ENCODE measurements at places on chromosomes 3 and 15.
A peak's percentile ranks its signal among the peaks of the same experiment; 100 is the strongest.

GRCh38 chr15:45093622-45094357 is 20.2 kb downstream of the DUOX2 start:
- DNase-seq, result no peak

DNA sequence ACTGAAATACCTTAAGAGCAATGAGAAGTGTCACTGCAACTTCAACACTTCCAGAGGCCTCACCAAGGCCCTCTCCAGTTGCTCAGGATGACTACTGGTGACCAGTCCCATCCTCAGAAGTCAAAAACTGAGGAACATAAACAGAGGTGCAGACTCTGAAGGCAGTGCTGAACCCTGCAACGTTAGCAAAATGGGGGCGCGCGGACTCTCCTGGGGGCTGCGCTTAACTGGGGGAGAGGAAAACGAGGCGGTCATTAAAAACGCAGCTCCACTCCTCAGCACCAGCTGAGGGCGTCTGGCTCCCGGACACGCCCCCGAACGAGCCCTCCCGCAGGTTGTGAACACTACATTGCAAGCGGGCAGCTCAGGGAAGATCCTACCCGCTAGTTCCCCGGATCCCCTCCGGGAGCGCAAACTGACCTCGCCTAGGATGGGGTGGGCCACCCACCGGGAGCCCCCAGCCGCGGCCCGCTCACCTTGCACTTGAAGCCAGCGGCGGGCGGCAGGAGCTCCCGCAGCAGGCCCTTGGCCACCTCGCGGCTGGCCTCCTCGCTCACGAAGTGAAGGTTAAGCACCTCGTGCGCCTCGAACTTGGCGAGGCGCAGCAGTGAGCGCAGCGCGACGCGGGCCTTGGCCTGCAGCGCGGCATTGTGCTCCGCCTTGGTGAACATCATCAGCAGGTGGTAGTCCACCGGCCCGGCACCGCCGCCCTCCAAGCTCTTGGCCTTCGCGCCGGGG is 711 bp downstream of the XXYLT1 start:
- no peak for DNase-seq

DNA sequence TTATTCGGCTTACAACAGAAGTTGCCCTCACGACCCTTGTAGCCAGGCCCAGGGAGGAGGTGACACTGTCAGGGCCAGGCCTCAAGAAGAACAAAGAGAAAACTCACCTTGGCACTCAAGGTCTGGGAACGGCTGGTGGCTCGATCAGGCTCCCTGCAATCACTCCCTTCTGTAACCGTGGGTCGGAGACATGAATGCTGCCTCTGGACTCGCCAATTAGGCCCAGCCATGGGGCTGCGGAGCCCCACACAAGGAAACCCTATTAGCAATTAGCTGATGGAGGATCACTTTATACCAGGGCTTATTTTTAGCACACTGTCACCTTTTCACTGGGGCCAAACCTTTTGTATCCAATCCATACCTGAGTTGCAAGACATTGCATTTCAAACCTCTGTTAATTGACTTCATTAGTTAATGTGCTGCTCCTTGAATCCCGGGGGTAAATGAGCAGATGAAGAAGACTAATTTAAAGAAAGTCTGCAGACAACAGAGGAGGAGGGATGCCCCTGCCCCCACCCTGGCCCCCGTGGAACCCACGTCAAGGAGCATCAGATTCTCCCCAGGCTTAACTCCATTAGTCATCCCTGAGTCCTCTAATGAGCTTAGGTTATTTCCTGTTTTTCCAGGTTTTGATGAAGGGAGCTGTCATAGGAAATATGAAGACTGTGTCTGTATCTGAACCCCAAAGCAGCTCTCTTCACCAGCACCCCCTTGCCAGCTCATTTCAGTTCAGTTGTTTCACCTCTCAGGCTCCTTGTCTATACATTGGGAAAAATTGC is 255.3 kb downstream of the RORA start:
- no peak for DNase-seq

DNA sequence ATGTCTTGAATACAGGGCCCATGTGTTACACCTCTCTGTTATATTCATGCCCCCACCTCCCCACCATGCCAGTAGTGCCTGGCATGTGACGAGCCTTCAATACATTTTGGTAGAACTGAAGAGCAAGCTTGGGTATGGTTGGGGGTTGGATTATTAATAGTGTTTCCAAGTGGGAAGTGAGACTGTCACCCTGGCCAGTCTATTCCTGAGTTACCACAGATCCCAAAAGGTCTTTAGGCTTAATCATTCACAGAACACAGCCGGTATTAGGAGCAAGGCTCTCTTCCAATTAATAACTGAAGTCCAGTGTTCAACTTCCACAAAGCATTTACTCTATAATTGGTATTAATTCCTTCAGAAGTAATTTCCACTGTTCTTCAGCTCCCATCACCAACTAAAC is 231.9 kb upstream of the LRTM1 start:
- DNase-seq, result no peak

- DNase-seq, result peak; percentile 86
Observed at GRCh38 chr3:50237754-50238548, 1.9 kb downstream of the GNAI2 start.

DNA sequence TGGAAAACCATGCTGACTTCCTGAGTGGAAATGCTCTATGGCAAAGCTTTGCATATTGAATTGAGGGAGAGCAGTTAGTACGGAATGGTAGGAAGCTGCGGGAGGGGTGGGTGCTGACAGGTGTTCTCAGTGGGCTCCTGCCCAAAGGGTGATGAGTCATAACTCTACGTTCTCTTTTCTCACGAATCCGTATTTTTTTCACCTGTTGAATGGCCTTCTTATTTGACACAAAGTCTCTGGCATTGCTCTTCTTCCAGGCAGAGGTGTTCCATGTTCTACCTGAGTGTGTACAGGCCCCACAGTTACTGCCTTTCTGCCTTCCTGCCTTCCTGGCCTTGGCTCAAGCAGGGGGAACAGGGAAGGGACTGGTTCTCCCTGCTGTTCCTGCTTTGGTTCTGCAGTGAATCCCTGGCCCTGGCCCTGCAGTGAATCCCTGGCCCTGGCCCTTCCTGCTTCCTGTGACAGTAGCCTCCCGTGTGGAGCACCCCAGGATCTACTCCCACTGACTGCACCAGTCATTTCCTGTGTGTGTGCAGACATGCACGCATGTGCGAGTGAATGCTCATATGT is 31.9 kb downstream of the TRAK1 start:
- no peak for DNase-seq

- no peak for DNase-seq
Observed at GRCh38 chr3:194577986-194578905, 55.0 kb downstream of the TMEM44 start.

DNA sequence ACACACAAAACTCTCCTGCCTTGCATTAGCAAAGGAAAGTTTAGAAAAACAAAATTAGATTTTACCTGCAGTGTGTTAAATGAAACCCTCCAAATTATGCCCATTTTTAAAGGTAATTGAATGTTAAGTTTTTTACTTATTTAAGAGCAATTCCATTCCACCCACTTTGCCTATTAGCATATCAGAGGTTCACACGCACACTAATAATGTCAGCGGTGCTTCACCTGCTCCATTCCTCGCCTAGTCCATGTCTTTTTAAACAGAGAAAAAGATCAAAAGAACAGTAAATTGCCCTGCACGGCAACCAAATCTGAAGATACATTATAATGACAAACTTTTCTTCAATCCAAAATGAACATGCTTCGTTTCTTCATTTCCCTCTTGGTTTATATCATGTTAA is 97.3 kb upstream of the LRRN1 start:
- no peak for DNase-seq

DNA sequence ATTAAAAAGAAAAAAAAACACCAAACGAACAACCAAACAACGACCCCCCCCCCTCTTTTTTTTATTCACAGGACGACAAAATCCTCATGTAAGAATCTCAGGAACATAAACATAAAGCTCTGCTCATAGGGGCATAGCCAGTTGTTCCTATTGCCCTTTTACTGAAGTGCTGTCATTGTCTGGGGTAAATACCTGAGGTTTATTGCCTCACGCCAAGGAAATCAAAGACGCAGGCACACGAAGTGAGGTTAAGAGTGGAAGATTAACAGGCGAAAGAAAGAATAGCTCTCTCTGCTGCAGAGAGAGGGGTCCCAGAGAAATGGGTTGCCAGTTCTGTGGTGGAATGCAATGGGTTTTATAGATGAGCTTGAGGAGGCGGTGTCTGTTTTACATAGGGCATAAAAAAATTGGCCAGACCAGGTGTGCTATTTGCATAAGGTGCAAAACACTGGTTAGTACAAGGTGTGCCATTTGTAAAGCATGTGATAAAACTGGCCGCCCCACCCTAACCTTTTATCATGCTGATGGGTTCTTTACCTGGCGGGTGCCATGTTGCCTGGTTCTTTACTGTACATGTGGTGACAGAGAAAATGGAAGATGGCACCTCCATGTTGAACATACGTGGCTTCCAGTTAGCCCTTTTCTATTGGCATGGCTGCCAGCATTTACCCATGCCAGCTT is 257.6 kb upstream of the ZPLD1 start:
- no peak for DNase-seq

Measured in GM19239 (cell line).